ENCODE measurements at places on chromosomes 1 and 21.

DNA sequence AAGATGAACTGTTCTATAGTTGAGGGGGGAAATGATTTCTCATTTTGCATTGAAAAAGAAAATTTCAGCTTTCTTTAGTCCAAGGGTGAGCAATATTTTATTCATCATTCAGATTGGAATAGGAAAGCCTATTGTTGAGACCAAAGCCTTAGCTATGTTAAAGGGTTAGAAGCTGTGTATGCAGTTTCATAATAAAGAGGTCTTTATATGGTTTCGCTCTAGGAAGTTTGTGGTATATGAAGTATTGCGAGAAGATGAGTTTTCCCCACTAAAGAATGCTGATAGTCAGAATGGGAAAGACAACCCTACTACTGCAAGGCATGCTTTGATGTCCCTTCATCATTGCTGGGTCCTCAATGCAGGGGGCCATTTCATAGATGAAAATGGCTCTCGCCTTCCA is 28.6 kb downstream of the UAP1 start:
- no peak for DNase-seq

DNA sequence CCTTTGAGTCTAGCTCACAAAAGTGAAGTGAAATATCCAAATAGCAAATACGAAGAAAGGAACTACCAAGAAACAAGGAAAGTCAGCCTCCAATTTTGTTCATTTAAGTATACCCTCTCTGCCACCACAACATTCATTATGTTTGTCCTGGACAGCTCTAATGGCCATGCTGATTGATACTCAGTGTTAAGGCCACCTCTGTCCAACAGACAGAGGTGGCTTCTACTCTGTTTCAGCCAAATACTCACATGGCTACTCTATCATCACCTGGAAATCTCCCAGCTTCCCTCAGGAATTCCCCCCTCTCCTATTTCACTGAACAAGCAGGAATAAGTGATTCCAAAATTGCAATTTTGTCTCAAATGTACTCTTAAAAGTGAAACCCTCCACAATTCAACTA is 10.7 kb downstream of the APP start:
- no peak for DNase-seq

DNA sequence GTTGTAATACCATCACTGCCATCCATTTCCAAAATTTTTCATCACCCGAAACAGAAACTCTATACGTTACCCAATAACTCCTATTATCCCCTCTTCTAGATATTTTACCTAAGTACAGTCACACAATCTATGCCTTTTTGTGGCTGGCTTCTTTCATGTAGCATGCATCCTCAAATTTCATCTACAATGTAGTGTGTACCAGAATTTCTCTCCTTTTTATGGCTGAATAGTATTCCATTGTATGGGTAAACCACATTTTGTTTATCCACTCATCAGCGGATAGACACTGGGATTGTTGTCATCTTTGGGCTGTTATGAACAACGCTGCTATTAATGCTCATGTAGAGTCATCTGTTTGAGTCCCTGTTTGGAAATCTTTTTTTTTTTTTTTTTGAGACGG is 21.2 kb downstream of the KIAA2013 start:
- no peak for DNase-seq

- no peak for DNase-seq
Measured at GRCh38 chr21:28537371-28538079, 455.2 kb downstream of the LTN1 start.

DNA sequence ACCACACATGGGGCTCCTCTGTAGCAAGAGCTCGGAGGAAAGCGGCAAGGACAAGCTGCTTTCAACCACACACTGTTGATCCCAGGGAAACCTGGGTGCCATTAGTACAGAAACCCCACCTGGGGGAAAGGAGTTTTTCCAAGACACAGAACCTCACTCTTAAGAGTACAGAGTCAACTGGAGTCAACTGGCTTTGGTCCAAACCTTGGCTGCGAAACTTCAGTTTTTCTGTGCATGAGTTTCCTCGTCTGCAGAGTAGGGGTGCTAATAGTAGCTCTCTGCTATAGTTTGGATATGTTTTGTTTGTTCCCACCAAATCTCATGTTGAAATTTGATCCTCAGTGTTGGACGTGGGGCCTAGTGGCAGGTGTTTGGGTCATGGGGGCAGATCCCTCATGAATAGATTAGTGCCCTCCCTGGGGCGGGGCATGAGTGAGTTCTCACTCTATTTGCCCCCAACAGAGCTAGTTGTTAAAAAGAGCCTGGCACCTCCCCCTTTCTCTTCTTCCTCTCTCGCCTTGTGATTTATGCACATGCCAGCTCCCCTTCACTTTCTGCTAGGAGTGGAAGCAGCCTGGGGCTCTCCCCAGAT is 161.1 kb downstream of the PIGK start:
- DNase-seq = no peak

DNA sequence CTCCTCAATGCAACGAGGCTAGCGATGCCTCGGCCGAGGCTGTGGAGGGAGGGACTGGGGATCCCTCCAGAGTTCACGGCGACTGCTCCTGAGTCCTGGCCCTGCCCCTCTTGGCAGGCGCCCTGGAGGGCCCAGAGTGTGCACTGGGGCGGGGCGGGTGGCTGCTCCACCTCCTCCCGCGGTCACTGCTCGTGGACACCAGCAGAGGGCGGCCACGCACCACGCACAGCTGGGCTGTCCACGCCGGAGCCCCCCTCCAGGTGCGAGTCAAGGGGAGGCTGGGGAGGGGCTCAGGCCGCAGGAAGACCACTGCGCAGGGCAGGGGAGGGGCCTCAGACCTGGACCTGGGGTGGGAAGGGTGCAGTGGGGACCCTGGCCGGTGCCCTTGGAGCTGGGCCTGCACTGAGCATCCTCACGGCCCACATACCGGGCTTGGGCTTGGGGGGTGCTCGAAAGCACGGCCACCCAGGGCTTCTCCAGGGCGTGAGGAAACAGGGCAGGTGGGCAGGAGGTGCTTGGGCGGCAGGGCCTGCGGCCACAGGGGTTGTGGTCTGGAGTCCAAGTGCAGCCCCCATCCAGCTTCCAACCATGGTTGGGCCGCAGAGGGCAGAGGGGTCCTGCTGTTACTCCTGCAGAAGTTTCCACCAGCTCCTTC is 20.6 kb upstream of the TTC34 start:
- peak; percentile 69 for DNase-seq
